ENCODE measurements at places on chromosomes 6 and 20. TPM values are rescaled to one million over a fixed set of nuclear protein-coding genes. Genes with fewer than 3 reads are reported as not detected.

GRCh38 chr6:129929433-129929832, 68.3 kb upstream of the TMEM244 start:
- DNase-seq, result no peak

GRCh38 chr6:45931232-45931631, 84.4 kb downstream of the CLIC5 start:
- no peak for DNase-seq

DNA sequence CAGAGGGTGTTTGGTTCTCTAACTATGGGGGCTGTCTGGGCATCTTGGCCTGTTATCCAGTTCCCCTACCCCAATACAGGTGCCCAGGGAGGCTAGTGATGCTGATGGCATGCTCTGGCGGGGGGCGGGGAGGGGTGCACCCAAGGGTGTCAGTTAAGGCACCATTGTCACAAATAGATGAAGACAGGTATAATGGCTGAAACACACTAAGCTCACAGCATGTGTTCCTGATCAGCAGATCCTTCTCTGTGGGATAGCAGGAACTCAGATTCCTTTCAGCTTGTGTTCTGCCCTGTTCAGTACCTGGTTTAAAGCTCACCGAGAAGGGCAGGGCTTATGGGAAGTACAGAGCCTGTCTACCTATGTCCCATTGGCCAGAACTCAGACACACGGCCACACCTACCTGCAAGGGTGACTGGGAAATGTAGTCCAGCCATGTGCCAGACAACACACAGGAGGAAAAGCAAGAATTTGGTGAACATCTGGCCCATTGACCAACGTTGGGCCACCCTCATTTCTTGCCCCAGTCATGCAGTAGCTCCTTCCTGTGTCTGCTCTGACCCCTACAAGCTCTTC, 3.4 kb upstream of the RSPO4 start:
- DNase-seq, result no peak

DNA sequence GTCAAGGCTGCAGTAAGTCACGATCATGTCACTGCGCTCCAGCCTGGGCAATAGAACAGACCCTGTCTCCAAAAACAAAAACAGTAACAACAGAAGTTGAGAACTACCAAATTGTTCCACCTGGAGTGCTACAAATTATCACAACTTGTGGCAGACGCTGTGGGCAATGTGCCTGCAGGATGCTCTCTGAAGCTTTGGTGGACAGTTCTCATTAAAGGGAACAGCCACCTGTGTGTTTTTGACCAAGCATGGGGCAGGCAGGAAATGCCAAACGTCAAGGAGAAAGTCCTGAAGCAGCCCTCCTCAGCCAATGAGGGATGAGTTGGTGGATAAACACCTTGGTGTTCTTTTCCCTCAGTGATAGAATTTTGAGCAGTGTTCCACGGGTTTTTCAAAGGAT, 15.8 kb downstream of the COX4I2 start:
- DNase-seq, result no peak

ESR1 gene
- 6.9 TPM for total RNA-seq

Data from urinary bladder (tissue), 4 donors.